ENCODE measurements at places on chromosomes 6 and 20. TPM values are rescaled to one million over a fixed set of nuclear protein-coding genes. Genes with fewer than 3 reads are reported as not detected.

DNA sequence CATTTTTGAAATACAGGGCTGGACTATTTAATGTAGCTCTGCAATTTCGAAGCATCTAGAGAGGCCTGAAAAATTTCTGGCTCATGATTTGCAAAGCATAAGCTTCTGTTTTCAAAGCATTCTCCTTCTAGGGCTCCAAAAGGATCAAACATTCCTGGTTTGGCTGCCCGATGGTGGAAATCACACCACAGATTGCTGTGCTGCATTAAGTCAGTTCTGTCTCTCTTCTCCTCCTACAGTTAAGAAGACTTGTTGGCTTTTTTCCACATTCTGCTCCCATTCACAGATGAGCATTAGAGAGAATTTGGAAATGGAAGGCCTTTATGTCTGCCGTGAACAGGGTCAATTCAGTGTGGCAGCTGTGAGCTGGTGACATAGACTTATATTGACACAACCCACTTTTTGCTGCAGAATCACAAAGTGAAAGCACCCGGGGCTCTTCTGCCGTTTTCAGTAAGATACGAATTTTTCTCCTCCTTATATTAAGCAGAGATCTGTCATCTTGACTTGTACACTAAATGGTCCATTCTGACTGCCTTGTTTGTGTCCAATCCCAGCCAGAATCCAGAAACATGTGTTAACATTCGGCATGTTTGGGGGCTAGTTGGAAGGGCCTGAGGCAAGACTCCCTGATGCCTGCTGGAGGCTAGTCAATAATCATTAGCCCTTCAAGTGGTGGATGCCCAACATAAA, 330.8 kb upstream of the DEFB112 start:
- H3K27me3 ChIP-seq: no peaks in the 10 kb centered on the region
- no peak for DNase-seq
- no peaks in the 10 kb centered on the region for H3K36me3 ChIP-seq
- H3K4me1 ChIP-seq: no peaks in the 10 kb centered on the region
- no peak overlapping the region for H3K27ac ChIP-seq

DNA sequence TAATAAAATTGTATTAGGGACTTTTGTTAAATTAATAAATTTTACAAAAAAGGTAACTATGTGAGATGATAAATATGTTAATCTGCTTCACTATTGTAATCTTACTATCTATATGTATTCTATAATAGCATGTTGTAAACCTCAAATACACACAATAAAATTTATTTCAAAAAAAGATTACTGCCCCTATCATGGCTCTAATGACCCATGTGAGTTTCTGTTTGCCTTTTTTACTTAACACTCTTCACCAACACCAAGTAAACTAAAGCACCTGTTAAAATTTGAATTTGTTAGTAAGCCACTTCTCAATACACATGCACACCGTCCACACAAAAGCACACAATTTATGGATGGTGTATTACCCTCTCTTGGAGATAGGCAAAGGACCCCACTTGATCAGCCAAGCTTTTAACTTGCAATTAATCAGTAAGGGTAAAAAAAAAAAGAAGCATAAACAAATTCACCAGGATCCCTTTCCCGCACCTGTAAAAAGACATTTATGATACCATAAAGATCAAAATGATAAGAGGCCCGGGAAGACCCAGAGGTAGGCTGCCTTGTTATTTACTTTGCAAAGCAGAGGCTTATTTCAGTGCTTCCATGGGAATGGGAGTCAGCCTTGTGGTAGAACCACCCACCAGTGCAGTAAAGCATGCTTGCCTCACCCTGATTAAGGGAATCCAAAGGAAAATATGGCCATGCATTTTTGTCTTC, 28.6 kb upstream of the PKHD1 start:
- DNase-seq: no peak
- no peak overlapping the region for H3K27ac ChIP-seq
- H3K27me3 ChIP-seq: no peaks in the 10 kb centered on the region
- H3K36me3 ChIP-seq: no peaks in the 10 kb centered on the region
- H3K4me1 ChIP-seq: no peaks in the 10 kb centered on the region

GRCh38 chr6:35258858-35259193, 709 bp upstream of the ZNF76 start:
- H3K27me3 ChIP-seq: no peaks in the 10 kb centered on the region
- H3K36me3 ChIP-seq: no peaks in the 10 kb centered on the region
- H3K4me3 ChIP-seq: peak overlapping the region; percentile 94
- DNase-seq: no peak

GRCh38 chr20:32999603-33000250, 4.5 kb downstream of the SUN5 start:
- H3K27me3 ChIP-seq: no peaks in the 10 kb centered on the region
- H3K4me1 ChIP-seq: peaks cover 3% of the 10 kb centered on the region
- no peak overlapping the region for H3K4me3 ChIP-seq

- peaks cover 94% of the 10 kb centered on the region for H3K27me3 ChIP-seq
- no peaks in the 10 kb centered on the region for H3K36me3 ChIP-seq
- H3K27ac ChIP-seq: no peak overlapping the region
- peak; percentile 77 for DNase-seq
- H3K4me3 ChIP-seq: no peak overlapping the region
Observed at GRCh38 chr6:1385129-1386037, 4.0 kb upstream of the FOXF2 start.

DNA sequence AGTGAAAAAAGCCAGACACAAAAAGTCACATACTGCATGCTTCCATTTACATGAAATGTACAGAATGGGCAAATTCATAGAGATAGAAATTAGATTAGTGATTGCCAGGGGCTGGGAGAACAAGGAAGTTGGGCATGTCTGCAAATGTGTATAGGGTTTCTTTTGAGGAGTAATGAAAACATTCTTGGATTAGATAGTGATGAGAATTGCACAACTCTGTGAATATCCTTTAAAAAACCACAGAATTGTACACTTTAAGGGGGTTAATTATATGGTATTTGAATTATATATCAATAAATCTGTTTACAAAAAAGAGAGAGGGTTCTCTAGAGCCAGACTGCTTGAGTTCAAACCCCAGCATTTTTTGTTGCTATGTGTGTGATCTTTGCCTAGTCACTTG, 188.1 kb downstream of the CDC5L start:
- H3K36me3 ChIP-seq: no peaks in the 10 kb centered on the region
- no peaks in the 10 kb centered on the region for H3K4me1 ChIP-seq
- no peak for DNase-seq
- no peaks in the 10 kb centered on the region for H3K27me3 ChIP-seq

DNA sequence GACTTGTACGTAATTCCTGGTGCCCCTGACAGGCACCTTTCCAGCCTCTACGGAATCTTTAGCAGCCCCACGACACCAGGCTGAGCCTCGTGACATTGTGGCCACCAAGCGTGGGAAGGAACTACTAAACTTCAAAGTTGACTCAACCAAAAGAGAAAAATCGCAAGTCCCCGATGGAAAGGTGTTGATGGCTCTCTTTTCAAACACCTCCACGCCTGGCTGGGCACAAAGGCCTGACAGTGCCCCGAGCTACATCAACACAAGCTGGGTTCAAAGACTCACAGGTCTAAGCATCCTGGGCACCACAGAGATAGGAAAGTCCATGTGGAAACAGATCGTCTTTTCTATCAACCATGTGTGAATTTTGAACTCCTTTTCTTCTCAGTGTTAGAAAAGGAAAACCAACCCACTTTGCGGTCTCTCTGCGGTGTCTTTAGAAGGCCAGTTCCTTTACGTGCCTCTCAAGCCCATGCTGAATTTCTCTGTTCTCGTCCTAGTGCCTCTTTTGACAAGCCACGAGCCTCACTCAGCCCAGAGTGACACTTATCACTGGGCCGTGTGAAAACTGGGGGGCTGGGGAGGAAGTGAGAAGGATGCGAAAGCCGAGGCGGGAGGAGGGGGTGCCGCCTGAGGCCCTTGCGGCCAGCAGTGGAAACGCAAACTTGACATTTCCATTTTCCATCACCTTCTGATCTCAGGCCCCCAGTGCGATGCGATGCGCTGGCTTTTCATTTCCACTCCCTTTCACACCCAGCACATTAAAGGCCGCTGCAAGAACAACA, 59.4 kb downstream of the GFOD1 start:
- H3K4me1 ChIP-seq: peaks cover under 1% of the 10 kb centered on the region
- H3K27me3 ChIP-seq: no peaks in the 10 kb centered on the region
- no peak overlapping the region for H3K27ac ChIP-seq

GRCh38 chr6:68447112-68447511, 188.0 kb upstream of the ADGRB3 start:
- peak; percentile 68 for DNase-seq
- no peaks in the 10 kb centered on the region for H3K4me1 ChIP-seq
- H3K27me3 ChIP-seq: no peaks in the 10 kb centered on the region
- H3K4me3 ChIP-seq: no peak overlapping the region

- H3K4me3 ChIP-seq: no peak overlapping the region
- no peaks in the 10 kb centered on the region for H3K27me3 ChIP-seq
- no peak overlapping the region for H3K27ac ChIP-seq
- no peak for DNase-seq
- no peaks in the 10 kb centered on the region for H3K4me1 ChIP-seq
Observed at GRCh38 chr20:12914804-12915203, 94.0 kb upstream of the SPTLC3 start.

GRCh38 chr6:121816906-121817540, 381.6 kb downstream of the GJA1 start:
- H3K36me3 ChIP-seq: peaks cover 9% of the 10 kb centered on the region
- peaks cover 5% of the 10 kb centered on the region for H3K4me1 ChIP-seq
- H3K4me3 ChIP-seq: no peak overlapping the region
- no peak for DNase-seq
- no peaks in the 10 kb centered on the region for H3K27me3 ChIP-seq

- no peak overlapping the region for H3K4me3 ChIP-seq
- H3K4me1 ChIP-seq: no peaks in the 10 kb centered on the region
- DNase-seq: no peak
- no peaks in the 10 kb centered on the region for H3K36me3 ChIP-seq
- no peaks in the 10 kb centered on the region for H3K27me3 ChIP-seq
Observed at GRCh38 chr20:7500231-7500663, 440.0 kb downstream of the HAO1 start.

GRCh38 chr6:131730264-131730663, 19.4 kb upstream of the CTAGE9 start:
- H3K4me3 ChIP-seq: no peak overlapping the region
- H3K27ac ChIP-seq: no peak overlapping the region
- H3K36me3 ChIP-seq: no peaks in the 10 kb centered on the region
- no peaks in the 10 kb centered on the region for H3K4me1 ChIP-seq
- no peak for DNase-seq

DNA sequence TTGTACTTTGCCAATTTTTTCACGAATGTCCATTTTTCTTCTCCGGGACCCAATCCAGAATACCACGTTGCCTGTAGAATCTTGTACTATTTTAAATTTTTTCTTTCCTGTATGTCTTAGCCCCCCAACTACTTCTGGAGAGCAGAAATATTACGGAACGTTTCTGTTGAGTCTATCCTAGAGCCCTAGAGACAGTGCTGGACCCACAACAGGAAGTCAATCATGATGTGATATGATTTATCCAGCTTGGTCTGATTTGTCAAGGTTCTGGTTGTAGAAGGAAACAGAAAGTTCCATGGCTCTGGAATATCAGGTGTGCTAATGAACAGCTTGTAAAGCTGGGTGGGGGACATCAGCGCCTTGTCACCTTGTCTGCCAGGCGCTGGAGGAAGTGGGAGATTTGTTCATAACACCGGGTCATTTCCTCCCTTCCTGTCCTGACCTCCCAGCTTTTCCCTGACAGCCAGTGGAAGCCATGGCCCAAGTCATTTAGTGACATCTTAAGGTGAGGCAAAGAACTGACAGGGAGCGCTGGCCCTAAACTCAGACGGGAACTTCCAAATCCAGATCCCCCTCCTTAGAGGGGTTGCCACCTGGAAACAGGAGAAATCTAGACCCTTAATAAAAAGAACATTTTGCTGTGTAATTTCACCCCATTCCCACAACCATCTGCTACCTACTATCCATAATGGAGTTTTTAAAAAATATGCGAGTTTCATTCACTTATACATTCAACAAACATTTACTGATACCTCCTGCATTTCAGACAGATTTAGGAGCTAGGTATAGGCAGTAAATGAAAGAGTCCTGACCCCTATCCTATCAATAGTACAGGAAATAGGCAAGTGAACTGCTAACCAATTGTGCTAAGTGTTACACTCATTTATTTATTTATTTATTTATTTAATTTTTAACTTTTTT, 130.5 kb downstream of the ZFP64 start:
- no peak overlapping the region for H3K4me3 ChIP-seq
- peak; percentile 81 for DNase-seq
- no peak overlapping the region for H3K27ac ChIP-seq
- no peaks in the 10 kb centered on the region for H3K27me3 ChIP-seq
- H3K4me1 ChIP-seq: no peaks in the 10 kb centered on the region
- no peaks in the 10 kb centered on the region for H3K36me3 ChIP-seq

DNA sequence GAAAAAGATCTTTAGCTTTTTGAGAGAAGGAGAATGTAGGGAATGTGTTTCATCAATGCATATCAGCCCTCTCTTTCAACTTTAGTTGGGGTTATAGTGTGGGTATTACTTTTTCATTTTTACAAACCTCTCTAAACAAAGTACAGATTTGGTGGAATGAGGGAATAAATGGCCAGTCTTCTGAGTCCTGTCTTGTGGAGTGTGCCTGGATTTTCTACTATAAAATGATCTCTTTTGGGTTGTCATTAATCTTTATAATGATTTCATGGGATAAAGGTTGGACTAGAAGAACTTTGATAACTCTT, 209.3 kb downstream of the RNF144B start:
- no peak overlapping the region for H3K4me3 ChIP-seq
- no peaks in the 10 kb centered on the region for H3K27me3 ChIP-seq
- DNase-seq: no peak
- no peaks in the 10 kb centered on the region for H3K4me1 ChIP-seq
- H3K27ac ChIP-seq: no peak overlapping the region

DNA sequence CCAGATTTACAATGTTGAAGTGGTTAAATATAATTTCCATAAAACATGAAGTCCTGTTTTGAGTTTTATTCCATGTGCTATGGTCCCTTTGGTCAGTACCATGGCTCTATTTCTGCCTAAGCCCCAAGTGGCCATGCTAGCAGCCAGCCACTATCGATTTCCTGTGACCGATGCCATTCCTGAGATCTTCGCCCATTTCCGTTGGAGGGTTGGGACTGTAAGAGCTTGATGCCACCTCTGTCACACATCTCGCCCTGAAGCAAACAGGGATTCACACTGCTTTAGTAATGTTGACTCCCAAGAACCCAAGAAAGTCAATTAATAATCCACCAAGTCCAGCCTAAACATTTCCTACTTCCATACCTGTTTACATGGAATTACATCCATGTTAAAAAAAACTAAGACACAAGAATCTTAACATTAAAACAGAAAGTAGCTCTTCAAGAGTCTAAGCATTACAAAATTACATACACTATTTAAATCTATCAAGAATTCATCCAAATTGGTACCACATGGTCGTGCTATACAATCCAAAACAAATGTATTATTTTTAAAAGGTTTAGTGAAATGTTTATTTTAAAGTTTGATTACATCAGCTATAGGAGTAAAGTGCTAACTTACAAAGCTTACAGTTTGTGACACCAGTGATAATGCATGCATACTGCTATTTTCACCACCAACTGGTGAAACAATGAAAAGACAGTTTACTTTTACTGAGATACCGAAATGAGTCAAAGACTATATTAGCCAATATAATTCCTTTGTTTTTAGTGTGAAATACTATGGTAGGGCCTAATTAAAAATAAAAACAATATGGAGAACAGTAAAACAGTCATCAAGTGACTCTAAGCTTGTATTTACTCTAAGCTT, 2.5 kb downstream of the RBM39 start:
- DNase-seq: peak; percentile 45
- no peaks in the 10 kb centered on the region for H3K27me3 ChIP-seq
- peaks cover 61% of the 10 kb centered on the region for H3K36me3 ChIP-seq
- H3K4me1 ChIP-seq: no peaks in the 10 kb centered on the region

The HSPA1L gene
- 1.4 TPM for total RNA-seq

The SYCP2 gene
- 1.2 TPM for total RNA-seq

The GABRR1 gene
- total RNA-seq: 0.47 TPM
